ENCODE measurements at places on chromosomes 1 and 21.
A peak's percentile ranks its signal among the peaks of the same experiment; 100 is the strongest.

DNA sequence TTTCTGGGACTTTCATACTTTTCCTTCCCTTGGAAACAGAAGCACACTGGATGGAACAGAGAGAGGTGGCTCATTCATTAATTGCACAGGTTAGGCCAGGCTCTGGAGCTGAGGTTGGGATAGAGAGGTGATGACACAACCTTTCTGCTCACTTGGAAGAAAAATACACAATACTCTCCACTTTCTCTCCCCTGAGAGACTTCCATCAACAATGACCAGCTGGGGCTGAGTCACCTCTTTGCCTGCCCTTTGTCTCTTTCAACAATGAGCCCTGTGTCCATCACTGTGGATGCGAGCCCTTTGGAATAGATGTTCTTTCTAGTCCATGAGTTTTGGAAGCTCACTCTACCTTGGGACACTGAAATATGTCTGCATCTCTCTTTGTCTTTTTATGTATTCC is 43.1 kb downstream of the ATP2B4 start:
- DNase-seq = no peak

DNA sequence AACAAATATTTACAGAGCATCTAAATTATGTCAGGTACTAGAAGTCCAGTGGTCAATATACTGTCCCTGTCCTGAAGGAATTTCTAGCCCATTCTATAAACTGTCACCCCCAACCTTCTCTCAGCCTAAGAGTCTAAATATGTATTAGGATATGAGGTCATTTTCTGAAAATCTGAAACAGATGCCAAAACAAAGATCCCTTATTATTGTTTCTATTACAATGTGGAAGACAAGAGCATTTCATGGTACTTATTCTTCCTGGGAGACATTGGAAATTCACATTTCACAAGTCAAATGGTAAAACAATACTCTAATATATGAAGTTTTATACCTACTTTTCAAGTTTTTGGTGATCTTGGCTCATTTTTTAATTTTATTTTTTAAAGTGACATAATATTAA is 2.6 kb downstream of the CLCA1 start:
- no peak for DNase-seq

GRCh38 chr1:24168245-24168644 is 18.8 kb downstream of the IFNLR1 start:
- DNase-seq = no peak

GRCh38 chr1:46519209-46519608 is 29.6 kb downstream of the DMBX1 start:
- no peak for DNase-seq

DNA sequence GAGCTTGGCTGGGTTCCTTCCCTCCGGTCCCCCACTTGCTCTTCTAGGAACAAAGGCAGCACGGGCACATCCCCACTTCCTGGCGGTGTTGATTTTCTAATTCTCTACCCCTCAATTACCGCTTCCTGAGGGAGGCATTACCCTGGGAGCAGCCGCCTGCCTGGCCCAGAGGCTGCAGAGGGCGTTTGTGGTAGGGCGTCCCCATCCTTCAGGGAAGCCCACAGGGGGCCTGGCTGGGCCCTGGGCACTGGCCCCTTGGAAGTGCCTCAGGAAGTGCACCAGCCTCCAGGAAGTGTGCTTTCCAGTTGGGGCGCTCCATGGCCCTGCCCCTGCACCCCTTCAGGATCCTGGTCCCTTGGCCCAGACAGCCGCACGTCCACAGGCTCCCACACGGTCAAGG is 42.1 kb upstream of the CASZ1 start:
- DNase-seq = no peak

- no peak for DNase-seq
Observed at GRCh38 chr1:236163463-236164153, 21.3 kb downstream of the GPR137B start.

DNA sequence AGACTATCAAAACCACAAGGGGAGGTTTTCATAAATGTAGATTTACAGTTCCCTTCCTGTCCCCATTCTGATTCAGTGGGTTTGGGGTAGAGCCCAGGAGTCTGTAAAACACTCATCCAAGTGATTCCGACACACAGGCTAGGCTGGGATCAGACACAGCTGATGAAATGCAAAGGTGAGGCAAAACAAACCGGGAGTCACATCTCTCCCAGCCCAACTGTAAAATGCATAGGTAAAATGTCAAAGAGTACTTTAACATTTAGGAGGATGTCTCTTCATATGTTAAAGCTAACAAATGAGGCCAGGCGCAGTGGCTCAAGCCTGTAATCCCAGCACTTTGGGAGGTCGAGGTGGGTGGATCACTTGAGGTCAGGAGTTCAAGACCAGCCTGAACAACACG is 45.0 kb downstream of the ZNF281 start:
- no peak for DNase-seq

DNA sequence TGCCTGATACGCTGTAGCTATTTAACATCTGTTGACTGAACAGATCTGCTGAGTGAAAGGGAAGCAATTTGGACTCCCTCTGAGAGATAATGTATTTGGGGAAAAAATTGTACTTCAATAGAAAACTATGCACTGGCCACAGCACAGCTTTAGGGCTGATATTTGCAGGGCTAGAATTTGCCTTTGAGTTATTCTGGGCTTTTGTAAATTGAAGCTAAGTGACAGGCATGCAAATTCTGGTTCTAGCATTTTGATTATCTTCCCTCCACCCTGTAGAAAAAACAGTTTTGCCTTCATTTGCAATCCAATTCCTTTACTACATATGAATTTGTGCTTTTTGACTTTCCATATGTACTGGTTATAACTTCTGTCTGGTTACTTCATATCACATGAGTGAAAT is 7.9 kb downstream of the KYAT3 start:
- no peak for DNase-seq

GRCh38 chr21:18026359-18026758 is 207.2 kb upstream of the C21orf91 start:
- DNase-seq = no peak

GRCh38 chr1:178751046-178751445 is 26.0 kb downstream of the RALGPS2 start:
- no peak for DNase-seq

DNA sequence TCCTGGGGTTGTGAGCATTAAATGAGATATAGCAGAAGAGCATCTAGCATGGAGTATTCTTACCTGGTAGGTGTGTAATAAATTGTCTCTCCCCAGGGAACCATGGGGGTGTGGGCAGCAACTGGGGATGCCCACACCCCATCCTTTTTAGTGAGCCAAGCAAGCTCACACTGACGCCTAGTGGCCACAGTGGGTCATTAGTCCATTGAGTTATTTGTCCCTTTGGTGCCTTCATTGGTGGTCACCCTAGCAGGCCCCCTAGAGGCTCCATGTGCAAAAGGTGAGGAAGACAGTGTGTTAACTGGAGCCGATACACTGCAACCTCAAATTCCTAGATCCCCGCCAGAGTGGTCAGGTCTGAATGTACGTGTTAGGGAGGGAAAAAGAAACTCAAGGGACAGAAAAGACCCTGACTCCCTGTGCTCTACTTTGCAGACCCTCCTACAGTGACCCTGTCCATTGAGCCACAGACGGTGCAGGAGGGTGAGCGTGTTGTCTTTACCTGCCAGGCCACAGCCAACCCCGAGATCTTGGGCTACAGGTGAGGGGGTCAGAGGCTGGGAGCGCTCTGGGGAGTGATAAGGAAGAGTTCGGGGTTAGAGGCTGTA is 93.3 kb upstream of the CD1D start:
- DNase-seq = peak; percentile 43

- DNase-seq = no peak
Observed at GRCh38 chr1:89643577-89643976, 10.7 kb downstream of the LRRC8C start.

DNA sequence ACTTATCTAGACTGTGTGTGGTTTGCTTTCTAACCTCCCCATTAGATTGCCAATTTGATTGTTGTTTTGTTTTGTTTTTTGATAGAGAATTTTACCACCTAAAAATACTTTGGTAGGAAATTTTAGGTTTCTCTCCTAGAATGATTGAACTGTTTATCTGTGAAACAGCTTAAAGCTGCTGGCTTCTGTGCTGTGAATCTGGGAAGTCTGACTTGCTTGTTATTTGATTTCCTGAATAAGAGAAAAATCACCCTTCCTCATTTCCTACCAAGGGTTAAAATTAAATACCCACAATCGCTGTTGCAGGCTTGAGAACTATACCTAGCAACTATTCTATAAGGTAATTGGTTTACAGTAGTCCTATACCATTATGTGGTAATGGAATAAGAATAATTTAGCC is 198.9 kb upstream of the CACYBP start:
- DNase-seq = no peak

DNA sequence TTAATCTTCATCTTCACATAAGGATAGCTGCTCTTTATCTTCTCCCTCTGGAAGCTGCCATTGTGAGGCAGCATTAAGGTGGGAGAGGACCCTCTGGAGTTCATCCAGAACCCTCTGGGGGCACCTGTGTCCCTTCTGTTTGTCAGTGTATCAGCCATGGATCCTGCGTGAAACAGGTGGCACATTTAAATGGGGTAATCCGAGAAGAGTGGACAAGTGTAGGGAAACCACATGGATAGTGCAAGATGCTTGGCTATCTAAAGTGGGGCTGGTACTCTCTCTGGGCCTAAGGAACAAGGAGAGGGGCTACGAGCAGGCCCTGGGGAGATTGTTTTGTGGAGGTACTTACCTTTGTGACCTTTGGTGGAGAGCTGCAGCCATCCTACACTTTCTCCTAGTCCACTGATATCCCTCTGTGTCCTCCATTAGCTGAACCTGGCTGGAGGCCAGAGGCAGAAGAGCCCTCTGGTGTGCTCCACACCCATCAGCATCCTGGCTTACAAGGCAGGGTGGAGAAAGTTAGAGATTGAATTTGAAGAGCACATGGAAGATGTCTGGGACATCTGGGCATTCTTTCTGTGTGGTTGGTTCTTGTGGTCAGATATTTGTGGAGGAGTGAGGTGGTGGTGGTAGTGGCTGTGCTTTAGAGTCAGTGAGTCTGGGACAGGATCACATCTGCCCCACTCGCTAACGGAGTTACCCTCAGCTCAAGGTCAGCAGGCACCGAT is 117.7 kb downstream of the FGGY start:
- no peak for DNase-seq

DNA sequence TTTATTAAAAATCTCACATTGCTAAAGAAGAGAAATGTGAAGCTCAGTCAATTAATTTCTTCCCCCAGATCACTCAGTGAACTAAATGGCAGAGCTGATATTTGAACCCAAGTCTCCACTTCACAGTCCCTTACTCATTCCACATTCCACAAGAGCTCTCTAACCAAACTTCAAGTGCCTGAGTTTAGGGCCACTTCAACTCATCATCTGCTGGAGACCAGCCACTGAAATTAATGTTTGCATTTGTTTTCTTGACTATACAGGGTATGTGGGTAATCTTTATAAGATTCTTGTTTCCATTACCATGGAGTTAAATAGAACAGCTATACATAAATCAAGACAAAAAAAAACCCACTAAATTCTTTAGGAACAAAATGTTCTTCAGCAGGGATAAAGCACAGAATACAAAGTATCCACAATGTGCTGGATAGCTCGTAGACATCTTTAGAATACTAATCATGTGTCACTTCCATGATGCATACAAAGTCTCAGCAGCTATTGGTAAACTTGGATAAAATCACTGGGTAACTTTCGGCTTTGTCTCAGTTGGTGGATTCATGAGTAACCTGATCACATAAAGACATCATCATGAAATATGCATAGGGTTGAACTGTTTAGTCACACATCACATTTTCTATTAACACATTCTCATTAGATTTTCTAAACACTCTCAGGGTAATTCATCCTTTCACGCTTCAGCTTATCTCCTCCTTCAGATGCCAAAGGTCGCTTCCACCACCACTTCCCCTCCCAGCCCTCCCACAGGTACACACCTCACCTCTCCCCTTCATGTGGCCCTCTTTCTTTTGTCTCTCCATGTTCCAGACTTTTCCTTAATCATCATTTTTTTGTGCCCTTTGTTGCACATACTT is 89.8 kb downstream of the LRRC53 start:
- DNase-seq = no peak

GRCh38 chr1:110011527-110012041 is 22.8 kb upstream of the STRIP1 start:
- peak; percentile 44 for DNase-seq

GRCh38 chr1:244325056-244325758 is 126.5 kb downstream of the ADSS2 start:
- peak; percentile 65 for DNase-seq

DNA sequence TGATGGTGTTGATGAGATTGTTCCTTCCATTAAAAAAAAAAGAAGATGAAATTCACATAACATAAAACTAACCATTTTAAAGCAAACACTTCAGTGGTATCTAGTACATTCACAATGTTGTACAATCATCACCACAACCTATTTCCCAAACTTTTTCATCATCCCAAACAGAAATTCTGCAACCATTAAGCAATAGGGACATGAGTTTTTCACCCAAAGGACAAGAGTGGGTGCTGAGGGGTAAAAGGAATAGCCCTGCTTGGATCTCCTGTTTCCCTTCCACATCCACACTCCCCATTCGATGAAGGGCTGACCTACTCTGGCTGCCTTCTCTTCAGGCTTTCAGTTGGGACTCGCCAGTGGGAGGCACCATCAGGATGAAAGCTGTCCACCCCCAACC is 59.3 kb downstream of the SLC9A1 start:
- DNase-seq = no peak

All from activated CD4-positive, alpha-beta T cell treated with anti-CD3 and anti-CD28 coated beads, Interleukin-2, amount 50 U/mL, for 16 hours (primary cell).